ENCODE measurements at places on chromosomes 7 and 10. TPM values are rescaled to one million over a fixed set of nuclear protein-coding genes. Genes with fewer than 3 reads are reported as not detected.

DNA sequence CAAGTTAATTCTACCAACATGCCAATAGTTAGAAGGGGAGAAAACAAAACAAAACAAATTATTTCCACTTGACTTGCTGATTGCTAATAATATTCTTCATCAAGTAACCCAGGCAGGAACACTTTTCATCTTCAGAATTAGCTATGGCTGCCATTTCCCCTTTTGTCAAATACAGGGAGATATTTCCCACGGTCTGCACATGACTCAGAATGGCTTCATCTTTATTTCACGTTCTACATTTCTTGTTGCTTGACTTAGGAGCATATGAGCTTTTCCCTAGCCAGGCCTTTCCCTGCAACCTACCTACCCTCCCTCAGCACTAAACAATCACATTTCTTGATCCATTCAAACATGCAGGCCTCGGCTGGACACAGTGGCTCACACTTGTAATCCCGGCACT, 6.5 kb downstream of the CPVL start:
- no peak for DNase-seq

- DNase-seq, result no peak
Measured at GRCh38 chr10:14573666-14574261, 200.9 kb downstream of the FAM107B start.

GRCh38 chr10:99661377-99661763, 2.1 kb downstream of the ENTPD7 start:
- DNase-seq, result no peak

DNA sequence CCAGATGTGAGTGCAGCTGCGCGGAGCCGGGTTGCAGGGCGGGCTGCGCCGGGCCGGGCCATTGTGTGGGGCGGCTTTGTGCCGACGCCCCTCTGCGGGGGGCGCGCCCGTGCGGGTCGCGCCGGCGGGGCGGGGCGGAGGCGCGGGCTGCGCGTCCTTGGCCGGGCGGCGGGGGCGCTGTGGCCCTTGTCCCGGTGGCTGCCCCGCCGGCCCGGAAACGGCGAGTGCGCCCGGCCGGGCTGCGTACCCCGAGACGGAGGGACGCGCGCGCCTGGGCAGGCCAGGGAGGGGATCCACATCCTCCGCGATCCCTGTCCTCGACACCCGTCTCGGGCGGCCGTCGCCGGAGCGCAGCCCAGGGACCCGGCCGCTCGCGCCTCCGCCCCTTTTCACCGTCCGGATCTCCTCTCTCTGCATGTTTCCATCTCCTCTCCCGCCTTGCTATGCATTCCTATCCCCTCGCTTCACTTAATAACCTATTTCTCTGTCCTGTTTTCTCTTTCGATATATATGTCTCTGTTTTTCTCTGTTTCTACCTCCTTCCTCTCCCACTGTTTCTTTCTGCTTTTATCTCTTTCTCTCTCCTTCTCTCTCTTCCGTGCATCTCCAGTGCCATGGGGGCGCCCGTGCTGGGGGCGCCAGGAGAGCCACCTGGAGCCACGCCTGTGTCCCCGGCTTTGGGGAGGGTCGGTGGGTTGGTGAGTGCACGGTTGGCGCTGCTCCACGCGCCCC, 765 bp downstream of the PFKFB3 start:
- peak; percentile 74 for DNase-seq

DNA sequence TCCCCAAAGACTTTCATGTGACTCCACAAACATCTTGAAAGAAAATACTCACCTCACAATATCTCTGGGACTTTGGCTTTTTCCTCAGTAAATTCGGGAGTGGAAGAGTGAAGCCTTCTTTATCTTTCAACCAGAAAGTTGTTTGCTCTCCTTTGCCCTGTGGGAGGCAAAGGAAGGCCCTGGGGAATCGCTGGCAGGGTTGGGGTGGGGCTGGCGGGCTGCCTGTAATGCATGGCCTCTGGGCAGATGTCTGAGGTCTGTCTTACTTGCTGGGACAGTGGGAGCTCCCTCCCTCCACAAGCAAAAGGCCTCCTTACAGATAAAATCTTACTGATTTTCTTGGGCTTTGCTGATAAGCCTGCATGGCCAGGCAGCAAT, 24.9 kb downstream of the TECTB start:
- no peak for DNase-seq

DNA sequence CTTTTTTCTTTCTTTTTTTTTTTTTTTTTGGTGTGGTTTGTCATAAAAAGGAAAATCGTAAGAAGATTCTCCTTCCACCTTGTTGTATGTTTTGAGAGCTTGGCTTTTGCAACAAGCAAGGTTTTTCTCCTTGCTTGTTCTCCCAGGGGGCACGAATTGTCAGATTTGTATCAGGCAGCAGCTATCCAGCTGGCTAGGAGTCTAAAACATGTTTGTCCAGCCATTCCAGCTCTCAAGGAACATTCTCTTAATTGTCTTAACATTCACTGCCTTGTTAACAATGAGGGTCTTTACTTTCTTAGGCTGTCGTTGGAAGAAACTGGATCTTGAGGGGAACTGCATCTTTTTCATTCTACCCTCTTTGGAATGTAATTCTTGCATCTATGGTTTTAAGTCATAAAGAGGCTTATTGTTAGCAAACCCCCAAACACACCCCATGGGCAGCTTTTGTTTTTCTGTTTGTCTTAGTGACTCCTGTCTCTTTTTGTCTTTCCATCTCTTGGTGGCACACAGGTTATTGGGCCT, 14.6 kb downstream of the SHTN1 start:
- no peak for DNase-seq

DNA sequence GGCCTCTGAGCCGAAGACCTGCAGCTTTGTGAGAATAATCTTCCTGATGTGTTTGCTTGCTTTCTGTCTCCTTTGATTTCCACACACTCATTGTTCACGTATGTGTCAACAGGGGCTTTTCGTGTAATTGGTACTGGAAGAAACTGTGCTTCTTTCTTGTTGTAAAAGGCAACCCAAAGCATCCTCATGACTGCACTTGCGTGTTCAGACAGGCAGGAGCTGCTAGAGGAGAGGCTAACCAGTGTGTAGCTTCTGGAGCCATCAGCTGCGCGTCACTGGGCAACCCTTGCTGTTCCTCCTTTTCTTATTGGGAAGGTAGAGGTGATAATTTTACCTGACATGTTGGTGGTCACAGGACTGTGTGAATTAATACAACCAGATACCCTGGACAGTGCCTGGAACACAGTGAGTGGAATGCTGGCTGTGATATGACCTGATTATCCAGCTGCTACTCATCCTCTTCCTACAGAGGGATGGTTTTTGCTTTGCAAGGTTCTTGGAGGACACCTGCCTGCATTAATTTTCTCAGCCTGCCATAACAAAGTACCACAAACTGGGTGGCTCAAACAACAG, 213.0 kb downstream of the ABCA13 start:
- DNase-seq, result no peak

- peak; percentile 1 for DNase-seq
Measured at GRCh38 chr10:86888585-86889381, 68.6 kb downstream of the MMRN2 start.

DNA sequence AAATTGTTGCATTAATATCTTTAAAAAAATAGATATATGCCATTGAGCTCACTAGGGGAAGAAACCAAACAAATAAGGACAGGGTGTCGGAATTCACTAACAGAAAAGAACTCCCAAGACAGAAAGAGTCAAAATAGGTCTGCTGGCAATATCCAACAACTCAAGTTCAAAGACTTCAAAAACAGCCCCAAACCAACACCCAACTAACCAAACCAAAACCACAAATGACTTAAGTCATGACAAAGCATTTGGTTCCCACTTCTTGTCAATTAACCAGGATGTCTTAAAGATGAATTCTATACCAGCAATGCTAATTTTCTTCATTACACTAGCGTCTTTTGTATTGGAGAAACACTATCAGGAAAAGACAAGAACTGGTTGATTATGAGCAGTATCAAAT, 249.0 kb upstream of the PLXNA4 start:
- DNase-seq, result no peak

DNA sequence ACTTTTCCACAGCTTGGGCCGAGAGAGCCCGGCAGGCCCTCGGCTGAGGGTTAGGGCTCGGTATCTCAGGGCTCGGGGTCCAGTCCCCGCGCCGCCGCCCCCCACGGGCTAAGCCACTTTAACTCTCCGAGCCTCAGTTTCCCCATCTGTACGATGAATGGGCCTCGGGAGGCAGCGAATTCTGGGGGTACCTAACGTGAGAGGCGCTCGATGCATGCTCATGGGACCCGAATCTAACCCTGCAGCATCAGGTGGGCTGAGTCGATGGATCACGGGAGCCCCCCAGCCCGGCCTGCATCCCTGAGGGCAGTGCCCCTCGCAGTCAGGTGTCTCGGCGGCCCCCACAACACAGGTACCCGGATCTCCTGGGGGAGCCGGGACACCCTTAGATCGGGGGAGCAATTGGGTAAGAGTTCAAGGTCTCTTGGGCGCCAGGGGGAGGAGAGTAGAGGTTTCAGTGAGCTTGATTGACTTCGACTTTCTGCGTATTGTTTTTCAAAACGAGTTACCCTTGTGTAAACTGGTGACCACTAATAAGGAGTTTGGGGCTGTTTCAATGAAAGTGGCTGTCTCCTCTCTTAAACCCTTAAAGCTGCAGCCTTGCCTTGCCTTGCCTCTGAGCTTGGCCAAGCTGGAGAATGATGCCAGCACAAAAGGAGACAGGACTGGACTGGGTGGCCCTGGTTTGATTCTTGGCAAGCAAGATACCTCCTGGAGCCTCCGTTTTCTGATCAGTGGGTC, 631 bp downstream of the POR start:
- peak; percentile 25 for DNase-seq

GRCh38 chr10:118128675-118129074, 81.9 kb upstream of the RAB11FIP2 start:
- no peak for DNase-seq

- no peak for DNase-seq
Measured at GRCh38 chr10:53269482-53269881, 496.9 kb upstream of the MBL2 start.

GRCh38 chr10:132492323-132493025, 45.1 kb upstream of the INPP5A start:
- DNase-seq, result no peak

GRCh38 chr7:100891568-100892247, 2.2 kb upstream of the UFSP1 start:
- DNase-seq, result no peak

- DNase-seq, result no peak
Measured at GRCh38 chr10:79132681-79133381, 64.1 kb downstream of the ZMIZ1 start.

GRCh38 chr10:79116801-79117723, 48.3 kb downstream of the ZMIZ1 start:
- DNase-seq, result no peak

- no peak for DNase-seq
Measured at GRCh38 chr7:92432299-92432946, 14.9 kb upstream of the GATAD1 start.

DNA sequence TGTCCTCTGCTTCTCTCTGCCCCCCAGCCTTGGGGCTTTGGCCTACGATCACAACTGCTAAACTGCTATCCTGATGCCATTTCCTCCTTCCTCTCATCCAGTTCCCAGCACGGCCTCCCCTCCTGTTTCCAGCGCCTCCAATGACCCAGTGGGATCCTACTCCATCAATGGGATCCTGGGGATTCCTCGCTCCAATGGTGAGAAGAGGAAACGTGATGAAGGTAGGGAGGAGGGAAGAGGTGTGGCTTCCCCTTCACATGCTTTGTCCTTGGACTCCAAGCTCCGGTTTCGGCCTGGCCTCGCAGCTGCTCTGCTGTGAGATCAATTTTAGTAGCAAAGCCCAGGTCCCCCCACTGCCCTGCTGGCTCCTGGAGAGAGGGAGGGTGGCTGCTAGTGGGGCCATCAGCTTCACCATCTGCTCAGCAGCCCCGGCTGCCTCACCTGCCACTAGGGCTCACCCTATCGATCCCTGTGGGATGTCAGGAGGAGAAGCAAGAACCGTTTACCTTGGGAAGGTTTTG, 35.8 kb downstream of the PAX2 start:
- DNase-seq, result no peak

- peak; percentile 66 for DNase-seq
Measured at GRCh38 chr10:70162892-70163201, 7.5 kb downstream of the SAR1A start.

GRCh38 chr7:85070967-85071628, 115.8 kb downstream of the SEMA3D start:
- DNase-seq, result no peak

DNA sequence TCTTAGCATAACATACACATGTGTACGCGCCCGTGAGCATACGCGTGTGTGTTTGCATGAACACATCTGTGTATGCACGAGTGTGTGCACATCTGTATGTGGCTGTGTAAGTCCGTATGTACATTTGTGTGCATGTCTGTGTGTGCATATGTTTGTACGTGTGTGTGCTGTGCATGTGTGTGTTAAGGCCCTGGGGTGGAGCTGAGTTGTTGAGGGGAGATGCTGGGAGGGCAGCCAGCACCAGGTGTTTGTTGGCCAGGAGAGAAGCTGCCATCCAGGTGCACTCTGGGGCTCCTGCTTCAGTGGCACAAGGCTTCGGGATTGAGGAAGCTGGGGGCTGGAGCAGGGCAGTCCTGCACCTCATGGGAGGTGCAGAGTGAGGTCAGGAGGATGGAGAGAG, 85.0 kb downstream of the BMS1 start:
- DNase-seq, result no peak

DNA sequence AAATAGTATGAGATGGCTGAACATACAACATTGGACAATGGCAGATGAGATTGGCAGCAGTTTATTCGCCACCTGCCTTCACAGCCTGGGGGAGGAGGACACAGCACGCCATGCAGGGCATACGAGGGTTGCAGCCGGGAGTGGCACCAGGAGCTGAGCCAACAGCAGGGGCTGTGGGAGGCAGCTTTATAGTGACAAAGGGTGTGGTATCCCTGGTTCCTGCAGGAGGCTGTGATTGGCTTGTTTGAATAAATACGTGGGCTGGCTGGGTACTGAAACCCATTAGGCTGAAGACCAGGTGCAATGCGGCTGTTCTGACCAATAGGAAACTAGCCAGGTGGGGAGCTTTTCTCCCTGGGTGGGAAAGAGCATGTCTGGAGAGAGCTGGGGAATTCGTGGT, 68.9 kb upstream of the LEP start:
- no peak for DNase-seq

- DNase-seq, result no peak
Measured at GRCh38 chr10:87837445-87837844, 19.4 kb upstream of the ATAD1 start.

DNA sequence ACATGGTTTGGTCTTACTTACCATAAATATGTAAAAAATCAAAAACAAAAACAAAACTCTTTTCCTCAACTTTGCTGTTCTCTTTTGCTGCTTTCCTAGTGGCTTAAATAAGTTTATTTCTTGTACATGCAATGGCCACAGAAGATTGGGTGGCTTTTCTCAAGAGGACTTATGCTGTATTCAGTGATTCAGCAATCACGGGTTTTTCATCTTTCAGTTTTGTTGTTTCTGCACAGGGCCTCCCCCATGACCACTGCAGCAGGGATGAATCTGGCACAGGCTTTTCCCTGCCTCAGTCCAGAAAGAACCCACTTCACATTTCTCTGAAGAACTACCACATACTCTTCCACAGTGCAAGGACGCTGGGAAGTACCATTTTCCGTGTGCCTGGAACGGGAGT, 355.0 kb downstream of the RNLS start:
- DNase-seq, result no peak

PDE6C gene
- total RNA-seq, result not detected

C10orf105 gene
- total RNA-seq, result 0.35 TPM

COL28A1 gene
- total RNA-seq, result 0.16 TPM

EGFR gene
- 0.09 TPM for total RNA-seq

DOCK1 gene
- total RNA-seq, result 0.35 TPM

AGMO gene
- not detected for total RNA-seq

CDC14C gene
- total RNA-seq, result not detected

PPP1R3C gene
- total RNA-seq, result 0.16 TPM

ARMC3 gene
- total RNA-seq, result not detected

STYXL1 gene
- total RNA-seq, result 52.0 TPM

GIMAP7 gene
- 50.7 TPM for total RNA-seq

BBIP1 gene
- 25.7 TPM for total RNA-seq
